ENCODE measurements at places on chromosomes 7 and 10.

DNA sequence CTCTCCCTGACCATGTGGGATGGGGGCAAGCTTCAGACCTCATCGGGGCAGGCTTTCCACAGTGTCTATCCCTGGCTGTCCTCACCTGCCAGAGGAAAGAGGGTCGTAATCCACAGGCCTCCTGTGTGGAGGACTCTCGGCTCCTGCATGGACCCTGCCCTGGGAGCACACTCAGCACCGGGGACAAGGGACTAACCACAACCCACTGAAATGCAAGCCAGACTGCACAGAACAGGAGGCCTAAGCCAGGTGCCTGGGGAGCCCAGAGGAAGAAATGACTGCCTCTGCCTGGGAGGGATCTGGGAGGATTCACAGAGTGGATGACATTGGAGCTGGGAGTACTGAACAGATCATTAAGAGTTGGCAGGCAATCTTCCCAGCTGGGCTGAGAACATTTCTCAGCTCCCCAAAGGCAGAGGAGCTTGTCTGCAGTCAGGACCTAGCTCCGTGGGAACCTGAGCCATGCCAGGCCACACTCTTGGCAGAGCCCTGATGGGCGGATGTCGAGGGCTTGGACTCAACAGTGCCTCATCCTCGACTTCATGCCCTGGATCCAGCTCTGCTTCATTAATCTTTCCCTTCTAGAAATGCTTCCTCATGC is 213.4 kb downstream of the USP6NL start:
- DNase-seq: no peak

GRCh38 chr7:82805527-82805960 is 357.1 kb downstream of the PCLO start:
- peak; percentile 39 for DNase-seq

DNA sequence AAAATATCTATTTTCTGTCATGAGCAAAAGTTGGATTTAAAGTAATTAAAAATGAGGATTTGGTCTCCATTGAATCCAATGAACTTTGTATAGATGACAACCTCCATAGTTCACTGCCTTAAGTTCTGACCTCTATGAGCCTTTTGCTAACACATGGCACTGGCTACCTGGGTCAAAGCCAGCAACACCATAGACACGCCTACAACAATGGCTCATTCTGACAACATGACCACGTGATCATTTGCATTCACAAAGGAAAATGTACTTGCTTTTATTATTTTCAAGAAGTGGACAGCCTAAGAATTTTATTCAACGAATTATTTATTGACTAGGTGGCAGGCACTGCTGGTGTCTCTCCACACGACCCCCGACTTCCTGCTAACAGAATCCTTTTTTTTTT is 90.6 kb downstream of the CARD11 start:
- no peak for DNase-seq

GRCh38 chr10:21445163-21445562 is 80.3 kb downstream of the SKIDA1 start:
- DNase-seq: no peak

Data from left lung (tissue), 14 donors.